DMS79 treated with DMSO at 0.1 percent for 48 hours (cell line): ENCODE measurements at places on chromosomes 6 and 20.

GRCh38 chr20:11851646-11852045 is 66.0 kb upstream of the BTBD3 start:
- DNase-seq, result no peak

DNA sequence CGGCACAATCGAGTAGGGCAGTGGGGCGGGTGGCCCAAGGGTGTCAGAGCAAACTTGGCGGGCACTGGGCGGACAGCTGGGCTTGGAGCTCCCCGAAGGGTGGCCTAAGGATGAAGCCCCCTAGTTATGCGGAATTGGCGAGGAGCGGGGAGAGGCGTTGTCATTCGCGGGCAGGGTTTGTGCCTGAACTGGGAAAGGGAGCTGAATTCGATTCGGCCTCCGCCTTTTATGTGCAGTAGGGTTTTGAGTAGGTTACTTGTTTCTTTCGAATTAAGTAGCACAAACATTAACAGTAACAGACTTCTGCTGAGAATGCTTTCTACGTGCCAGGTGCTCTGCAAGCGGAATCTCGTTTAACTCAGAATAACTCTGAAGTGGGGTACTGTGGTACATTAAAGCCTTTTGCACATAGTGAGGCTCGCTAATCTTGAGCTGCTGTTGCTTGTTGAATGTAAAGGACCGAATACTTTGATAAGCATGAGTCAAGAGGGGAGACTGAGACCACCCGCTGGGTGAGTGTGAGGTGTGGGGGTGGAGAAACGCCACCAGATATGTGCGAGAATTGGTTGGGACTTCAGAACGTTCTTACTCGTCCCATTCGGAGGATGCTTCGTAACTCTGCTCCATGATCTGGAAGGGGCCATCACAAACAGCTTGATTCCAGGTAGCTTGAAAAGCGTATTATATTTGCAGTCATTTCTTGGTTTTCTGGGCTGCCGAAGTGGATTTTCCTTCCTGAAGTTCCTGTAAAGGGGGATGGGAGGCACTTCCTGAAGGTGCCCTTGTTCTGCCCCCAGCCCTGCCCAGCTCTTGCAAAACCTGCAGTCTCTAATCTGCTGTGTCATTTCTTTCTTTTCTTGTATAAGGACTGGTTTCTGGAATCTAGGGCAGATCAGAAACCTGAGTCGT is 833 bp downstream of the RAB5IF start:
- no peak for DNase-seq

DNA sequence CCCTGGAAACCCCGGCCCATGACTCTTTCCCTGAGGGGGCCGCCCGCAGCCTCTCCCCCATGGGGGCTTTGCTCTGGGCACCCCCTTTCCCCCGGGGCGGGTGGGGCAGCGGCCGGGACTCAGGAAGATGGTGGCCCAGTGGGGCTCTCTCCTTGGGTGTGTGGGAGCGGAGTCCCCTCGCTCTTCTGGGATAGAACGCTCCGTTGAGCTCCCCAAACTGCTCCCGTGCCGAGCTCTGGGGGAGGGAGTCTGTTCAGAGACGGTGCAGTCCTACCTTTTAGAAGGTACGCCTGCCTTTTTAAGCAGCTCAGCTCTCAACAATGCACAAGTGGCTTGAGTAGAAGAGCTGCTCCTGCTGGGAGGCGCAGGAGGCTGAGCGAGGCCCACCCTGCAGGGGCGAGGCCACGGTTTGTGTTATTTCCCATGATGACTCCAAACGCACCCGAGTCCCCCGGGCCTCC is 21.7 kb upstream of the BHLHE23 start:
- peak; percentile 38 for DNase-seq

GRCh38 chr6:99364026-99364425 is 14.6 kb upstream of the FAXC start:
- DNase-seq, result no peak

GRCh38 chr6:106037060-106037459 is 49.1 kb upstream of the PRDM1 start:
- no peak for DNase-seq

GRCh38 chr20:24608926-24609667 is 139.7 kb downstream of the SYNDIG1 start:
- DNase-seq, result no peak

DNA sequence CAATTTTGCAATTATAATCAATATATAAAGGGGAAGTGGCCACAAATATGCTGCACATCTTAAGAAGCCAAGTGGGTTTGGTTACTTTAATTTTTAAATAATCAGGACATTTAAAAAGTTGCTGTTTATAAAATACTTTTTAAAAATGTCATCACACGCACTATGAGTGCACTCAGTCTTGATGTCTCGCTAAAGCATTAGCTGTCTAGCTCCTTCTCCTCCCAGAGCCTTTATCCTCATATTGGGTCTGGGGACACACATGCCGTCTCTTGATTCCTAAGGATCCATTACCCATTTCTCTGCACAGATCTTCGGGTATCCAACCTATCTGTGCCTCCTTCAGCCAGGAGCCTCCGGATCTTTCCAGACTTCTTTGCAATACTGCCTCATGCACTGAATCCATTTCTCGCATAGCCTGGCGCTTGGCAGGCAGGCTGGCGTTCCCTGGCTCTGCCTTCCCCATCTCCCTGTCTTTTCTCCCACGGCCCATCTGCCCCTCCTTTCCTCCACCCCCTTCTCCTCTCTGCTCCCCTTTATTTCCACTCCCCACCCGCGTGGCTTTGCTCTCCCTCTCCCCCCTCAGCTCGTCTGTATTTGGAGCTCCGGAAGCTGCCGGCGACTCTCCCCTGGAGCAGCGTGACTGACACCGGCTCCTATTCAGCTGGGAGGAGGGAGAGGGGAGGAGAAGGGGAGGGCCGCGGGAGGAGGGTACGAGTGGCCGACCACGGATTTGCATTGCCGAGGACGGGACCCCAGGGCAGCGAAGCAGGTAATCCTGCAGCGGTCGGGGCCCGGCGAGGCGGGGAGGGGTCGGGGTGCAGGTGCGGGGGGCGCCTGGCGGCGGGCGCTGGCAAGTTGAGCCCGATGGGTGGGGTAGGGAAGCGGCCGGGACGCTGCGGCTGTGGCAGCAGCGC is at the start of gene CAP2:
CAP2 (plus strand) TSS at position 618 of the 914 bp plus-strand sequence. CDS start 27,961 bp downstream, outside the sequence.
- DNase-seq, result peak; percentile 14

DNA sequence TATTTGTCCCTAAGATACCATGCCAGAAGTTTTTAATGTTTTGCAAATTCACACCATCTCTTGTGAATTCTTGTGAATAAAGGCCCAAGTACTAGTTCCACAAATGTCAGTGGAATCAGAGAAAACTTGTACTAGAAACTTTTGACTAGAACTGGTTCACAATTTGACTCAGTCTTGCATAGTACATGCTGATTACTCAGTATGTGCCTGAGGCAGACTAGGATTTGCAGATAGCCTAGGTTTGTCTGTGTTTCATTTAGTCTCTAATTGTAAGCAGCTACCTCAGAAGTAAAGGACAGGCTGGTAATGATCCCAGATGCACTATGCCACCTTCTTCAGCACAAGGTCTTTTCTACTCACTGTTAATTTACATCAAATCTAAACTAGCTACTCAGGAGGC is 34.2 kb upstream of the GSTA4 start:
- no peak for DNase-seq

DNA sequence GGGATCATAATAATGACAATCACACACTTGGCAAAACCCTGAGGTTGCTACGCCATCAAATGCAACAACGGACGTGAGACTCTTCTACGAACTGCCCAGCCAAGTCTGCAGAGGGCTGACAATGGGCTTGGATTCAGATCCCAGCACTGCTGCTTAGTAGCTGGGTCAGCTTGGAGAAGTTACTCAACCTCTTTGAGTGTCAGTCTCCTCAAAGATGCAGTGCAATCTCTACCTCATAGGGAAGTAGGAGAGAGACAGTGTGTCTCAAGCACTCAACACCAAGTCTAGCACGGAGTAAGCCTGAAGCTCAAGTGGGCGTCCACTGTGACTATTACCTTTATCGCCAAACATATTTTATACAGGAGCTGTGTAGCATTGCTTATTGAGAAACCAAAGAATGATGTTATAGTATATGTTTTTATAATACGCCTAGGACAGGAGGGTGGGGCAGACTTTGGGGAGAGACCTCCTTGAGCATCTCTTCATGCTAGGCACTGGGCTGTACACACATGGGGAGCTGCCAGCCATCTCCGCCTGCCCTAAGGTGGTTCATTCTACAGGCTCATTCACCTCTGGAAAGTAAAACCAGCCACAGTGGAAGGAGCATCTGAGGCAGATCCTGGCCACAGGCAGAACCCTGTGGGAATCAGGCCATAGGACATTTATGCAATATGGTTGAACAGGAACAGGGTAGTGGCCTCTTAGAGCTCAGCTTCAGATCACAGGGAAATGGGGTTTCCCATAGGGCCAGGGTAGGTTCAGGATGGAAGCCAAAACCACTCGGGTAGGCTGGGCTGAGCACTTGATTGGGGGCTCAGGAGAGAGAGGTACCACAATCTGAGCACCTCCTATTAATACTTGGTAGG is 160.2 kb downstream of the MRPL14 start:
- no peak for DNase-seq

DNA sequence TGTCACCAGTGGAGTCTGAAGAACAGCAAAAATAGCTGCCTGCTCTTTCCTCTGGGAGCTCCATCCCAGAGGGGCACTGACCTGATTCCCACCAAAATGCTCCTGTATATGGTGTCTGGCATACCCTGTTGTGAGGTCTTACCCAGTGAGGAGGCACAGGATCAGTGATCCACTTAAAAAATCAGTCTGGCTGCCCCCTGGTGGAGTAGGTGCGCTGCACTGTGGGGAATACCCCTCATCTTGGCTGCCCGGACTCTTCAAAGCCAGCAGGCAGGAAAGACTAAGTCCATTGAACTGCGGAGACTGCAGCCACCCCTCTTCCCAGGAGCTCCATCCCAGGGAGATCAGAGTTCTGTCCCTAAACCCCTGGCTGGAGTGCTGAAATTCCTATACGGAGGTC is 230.9 kb upstream of the HTR1E start:
- no peak for DNase-seq

DNA sequence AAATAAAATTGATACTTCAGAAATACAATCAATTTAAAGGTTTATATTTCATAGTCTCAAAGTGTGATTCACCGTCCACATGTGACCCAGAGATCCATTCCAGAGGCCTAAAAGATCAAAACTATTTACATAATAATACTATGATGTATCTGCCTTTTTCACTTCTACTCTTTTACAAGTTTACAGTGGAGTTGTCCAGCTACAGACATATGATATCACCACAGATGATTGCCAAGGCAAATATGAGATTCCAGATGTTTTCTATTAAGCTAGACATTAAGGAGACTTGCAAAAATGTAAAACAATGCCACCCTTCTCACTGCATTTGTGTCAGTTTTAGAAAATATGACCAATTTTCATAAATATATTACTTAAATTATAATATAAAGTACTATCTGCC is 443.7 kb downstream of the GJA1 start:
- no peak for DNase-seq

- no peak for DNase-seq
Measured at GRCh38 chr20:10662661-10663458, 10.9 kb downstream of the JAG1 start.

DNA sequence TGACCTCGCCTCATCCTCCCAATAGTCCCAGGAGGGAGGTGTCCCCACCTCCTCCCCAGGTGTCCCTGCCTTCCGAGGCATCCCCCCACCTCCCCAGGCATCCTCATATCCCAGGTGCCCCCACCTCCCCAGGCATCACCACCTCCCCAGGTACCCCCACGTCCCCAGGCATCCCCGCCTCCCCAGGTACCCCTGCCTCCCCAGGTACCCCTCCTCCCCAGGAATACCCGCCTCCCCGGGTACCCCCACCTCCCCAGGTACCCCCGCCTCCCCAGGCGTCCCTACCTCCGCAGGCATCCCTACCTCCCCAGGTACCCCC is 198.9 kb downstream of the SYNDIG1 start:
- no peak for DNase-seq

DNA sequence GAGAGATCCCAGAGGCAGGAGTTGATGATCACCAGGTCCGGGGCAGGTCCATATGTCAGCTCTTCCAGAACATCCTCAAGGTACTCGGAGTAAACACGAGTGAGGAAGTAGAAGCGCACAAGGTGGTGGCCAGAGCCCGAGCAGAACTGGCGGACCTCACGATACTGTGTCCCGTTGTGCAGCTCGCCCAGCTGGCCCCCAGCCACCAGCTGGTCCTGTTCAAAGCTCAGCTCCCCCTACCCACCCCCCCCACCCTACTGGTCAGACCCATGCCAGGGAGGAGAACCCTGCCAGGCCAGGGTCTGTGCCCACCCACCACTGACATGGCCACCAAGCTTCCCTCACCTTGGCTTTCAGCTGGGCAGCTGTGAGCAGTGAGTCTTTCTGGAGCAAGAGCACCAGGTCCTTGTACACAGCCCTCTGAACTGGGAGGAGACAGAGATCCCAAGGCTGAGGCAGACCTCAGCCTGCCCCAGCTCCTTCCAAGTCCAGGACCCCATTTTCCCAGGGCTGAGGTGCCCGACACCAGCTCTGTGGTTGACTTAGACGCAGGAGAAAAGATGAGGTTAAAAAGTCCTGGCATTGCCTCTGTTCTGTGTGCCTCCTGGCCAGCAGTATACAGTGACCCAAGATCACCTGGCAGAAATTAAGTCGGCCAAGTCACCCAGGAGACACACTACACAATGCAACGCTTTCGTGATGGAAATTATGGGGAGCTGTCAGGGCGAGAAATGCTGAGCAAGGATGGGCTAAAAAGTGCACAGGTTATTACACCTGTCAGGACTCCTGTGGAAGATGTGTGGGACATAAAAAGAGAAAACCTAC is 1.4 kb downstream of the PCED1A start:
- no peak for DNase-seq

GRCh38 chr6:167096991-167097390 is 25.9 kb upstream of the CCR6 start:
- no peak for DNase-seq

DNA sequence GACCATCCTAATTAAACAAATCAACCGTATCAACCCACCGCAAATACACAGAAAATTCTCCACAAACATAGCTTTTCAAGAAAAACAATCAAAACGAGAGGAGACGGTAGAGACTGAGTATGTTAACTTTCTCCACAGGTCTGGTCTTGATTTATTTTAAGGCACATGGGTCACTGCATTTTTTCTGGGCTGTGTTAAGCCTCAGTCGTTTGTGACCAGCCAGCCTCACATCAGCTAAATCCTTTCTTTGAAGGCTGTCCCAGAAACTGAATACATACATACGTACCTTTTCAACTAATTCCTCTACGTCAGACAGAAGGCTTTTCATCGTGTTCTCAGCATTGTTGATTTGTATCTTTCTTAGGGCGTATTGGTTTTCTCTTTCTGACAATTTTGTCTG is 69.4 kb downstream of the LAMA4 start:
- DNase-seq, result no peak

DNA sequence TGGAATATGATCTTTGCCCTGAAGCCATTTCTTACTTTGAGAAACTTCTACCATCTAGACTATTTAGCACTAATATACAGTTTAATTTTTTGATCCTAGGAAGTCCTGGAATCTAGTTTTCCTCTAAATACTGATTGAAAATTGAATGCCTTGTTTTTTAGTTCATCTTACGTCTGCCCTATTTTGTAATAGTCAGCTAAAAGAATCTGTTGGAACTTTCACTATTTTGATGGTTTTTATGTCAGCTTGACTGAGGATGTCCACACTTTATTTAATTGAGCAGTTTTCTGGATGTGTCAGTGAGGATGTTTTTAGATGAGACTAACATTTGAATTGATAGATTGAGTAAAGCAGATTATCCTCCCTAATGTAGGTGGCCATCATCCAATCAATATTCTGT is 8.4 kb downstream of the OR12D2 start:
- no peak for DNase-seq

GRCh38 chr20:47719211-47719610 is 66.1 kb downstream of the SULF2 start:
- no peak for DNase-seq

- no peak for DNase-seq
Measured at GRCh38 chr6:93164781-93165180, 254.6 kb downstream of the EPHA7 start.
